ENCODE measurements at places on chromosomes 16 and 17.

GRCh38 chr17:35708149-35708548 is 23.3 kb upstream of the RASL10B start:
- no peak for DNase-seq

- DNase-seq: peak; percentile 83
Measured at GRCh38 chr17:57988301-57989250, 522 bp upstream of the VEZF1 start.

GRCh38 chr16:62752854-62753253 is 716.6 kb upstream of the CDH8 start:
- no peak for DNase-seq

GRCh38 chr17:66268247-66268927 is 34.0 kb upstream of the PRKCA start:
- DNase-seq: no peak

- DNase-seq: no peak
Measured at GRCh38 chr17:21512307-21513011, 136.3 kb downstream of the KCNJ12 start.

DNA sequence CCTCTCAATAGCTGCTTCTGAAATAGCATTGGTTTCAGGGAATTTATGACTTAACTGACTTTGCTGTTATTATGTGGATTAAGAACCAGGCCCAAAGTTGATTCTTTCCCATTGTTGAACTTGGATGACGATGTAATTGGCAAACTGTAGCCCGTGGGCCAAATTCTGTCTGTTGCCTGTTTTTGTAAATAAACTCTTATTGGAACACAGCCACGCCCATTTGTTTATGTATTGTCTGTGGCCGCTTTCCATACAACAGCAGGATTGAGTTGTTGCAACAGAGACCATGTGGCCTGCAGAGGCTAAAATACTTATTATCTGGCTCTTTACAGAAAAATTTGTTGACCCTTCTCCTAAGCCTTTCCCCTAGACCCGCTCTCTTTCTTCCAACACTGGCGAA is 31.6 kb downstream of the NTN1 start:
- DNase-seq: no peak

Data from OCI-LY7 (cell line).